COR-L47 (cell line): ENCODE measurements at places on chromosomes 2 and 18.

DNA sequence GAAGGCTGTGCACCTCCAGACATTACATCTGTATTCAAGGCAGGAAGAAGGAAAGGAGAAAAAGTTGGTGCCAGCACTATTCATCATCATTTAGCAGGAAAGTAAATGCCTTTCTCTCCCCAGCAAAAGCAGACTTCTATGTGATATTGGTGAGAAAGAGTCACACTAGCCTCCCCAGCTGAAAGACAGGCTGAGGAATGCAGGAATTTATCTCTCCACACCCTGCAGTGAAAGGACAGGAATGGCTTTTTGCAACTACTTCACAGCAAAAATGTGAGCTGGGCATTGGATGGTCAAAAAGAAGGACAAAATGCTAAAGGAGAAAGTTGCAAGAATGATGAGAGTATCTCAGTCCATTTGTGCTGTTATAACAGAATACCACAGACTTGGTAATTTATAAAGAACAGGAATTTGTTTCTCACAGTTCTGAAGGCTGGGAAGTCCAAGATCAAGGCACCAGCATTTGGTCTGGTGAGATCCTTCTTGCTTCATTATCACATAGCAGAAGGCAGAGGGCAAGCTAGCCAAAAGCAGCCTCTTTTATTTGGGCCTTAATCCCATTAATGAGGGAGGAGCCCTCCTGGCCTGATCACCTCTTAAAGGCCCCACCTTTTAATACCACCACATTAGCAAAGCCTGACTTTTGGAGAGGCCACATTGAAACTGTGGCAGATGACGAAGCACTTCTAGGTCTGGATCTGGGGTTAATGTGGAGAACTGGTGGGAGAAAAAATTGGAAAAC, 388.1 kb upstream of the SLC14A2 start:
- no peak for DNase-seq

GRCh38 chr2:189876271-189876670, 92.0 kb downstream of the PMS1 start:
- no peak for DNase-seq

DNA sequence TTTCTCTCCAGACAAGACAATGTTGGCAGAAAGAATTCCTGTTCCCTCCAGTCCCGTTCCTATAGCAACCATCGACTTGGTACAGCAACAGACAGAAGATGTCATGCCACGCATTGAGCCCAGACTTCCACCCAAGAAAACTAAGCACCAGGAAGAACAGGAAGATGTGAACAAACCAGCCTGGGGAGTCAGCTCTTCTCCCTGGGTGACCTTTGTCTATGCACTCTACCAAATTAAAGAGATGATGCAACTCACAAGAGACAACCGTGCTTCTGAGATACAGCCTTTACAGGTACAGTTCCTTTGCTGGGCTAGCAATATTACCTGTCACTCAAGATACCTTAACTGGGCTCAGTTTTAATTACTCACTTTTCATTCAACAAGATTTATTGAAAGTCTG, 37.1 kb downstream of the NEMP2 start:
- DNase-seq = no peak

GRCh38 chr2:23350041-23350791, 34.8 kb upstream of the KLHL29 start:
- no peak for DNase-seq

GRCh38 chr2:168773719-168774521, 28.5 kb upstream of the NOSTRIN start:
- peak; percentile 80 for DNase-seq

GRCh38 chr18:43265465-43265864, 11.8 kb downstream of the SYT4 start:
- DNase-seq = no peak

GRCh38 chr18:50602466-50602865, 42.6 kb downstream of the MAPK4 start:
- DNase-seq = no peak

DNA sequence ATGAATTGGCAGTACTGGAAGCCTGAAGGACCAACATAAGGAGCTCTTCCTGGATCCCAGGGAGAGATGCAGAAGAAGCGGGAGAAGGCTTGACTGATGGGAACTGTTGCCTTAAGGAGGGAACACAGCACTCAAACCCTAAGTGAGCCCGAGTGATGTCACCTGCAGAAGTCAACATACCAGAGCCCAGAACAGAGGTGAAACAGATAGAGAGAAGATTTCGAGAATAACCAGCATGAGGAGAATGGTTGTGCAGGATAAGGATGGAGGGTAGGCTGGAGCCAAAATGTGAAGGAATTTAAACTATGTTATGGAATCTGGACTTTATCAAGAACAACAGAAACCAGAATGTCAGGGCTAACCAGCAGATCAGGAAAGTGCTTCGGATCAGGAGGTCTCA, 463.1 kb upstream of the DDX18 start:
- no peak for DNase-seq

DNA sequence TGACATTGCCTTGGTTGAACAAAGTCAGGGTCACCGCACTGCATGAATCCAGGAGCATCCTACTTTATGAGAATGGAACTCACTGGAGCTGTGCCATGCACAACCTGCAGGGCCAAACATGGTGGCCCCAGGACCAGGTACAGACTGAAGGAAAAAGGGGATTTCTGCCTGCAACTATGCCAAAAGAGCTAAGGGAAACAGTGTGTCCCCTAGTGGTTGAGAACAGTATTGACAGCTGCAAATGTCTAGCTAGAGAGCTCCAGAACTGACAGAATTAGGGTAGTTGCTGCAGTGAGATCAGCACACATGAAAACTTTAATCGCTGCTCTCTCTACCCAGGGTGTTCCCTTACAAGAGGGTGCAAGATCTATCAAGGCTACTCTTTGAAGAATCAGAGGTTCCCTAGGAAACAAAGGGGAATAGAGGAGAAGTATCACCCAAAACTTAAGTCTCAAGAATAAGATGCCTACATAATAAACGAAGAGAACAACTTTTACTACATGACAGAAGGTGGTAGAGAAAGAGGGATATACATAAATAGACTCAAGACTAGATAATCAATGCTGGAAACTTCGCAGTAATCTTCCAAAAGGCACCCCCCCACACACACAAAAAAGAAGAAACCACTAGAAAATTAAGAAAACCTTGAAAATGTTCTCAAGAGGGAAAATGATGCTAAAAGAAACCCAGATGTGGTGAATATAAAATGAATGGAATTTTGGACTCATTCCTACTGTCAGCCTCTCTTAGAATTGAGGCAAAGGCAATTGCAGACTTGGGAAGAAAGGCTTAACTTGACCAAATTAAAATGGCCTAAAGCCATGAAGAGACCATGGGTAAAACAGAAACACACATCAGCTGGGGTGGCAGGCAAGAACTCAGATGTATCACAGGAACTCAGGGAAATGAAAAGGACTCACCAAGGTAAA, 43.6 kb upstream of the IHH start:
- DNase-seq = peak; percentile 22

DNA sequence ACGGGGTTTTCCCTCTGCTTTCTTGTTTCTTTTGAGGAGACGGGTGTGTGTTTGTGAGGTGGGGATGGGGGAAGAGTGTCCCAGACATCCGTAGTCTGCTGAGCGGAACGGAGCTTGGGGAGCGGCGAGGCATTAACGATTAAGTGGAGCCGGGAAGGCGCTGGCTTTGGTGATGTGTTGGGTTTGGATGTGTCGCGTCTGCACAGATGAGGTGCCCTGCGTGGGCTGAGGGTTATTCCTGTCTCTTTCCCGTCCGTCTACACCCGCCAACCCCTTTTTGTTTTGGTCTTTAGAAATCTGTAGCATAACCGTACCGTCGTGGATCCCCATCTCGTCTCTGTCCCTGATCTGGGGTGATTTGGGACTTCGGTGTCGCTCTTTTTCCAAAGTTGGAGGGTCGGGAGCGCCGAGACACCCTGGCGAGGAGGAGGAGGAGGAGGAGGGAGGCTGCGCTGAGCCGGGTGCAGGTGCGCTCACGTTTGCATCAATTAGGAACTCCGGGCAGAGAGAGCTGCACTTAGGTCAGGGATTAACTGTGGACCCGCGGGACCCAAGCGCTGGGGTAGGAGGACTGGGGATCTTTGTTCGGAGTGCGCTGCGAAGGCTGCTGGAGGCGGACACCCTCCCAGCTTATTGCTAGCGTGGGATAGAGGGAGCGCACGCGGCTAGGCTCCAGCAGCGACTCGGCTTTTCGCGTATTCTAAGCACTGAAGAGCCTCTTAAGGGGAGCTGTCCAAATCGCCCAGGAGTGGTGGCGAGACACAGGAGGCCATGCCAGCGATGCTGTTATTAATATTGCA, 720.3 kb downstream of the DPP10 start:
- DNase-seq = peak; percentile 38

DNA sequence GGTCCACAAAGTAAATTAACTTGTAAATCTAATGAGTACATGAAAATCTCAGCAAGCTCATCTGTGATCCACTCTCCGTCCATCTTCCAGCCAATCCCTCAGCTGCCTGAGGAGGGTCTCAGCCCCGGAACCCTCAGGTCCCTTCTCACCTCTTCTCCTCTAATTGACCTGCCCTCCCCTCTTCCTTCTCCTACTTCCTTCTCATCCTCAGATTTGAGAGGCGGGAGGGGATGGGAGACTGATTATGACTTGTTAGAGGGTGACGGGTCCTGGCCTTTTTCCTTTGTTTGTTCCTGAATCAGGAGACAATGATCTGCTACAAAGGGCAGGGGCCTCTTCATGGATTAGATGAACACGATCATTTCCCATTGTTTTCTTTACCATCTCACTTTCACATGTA, 80.1 kb downstream of the CYBRD1 start:
- no peak for DNase-seq

- DNase-seq = no peak
Measured at GRCh38 chr2:158006961-158007719, 94.5 kb upstream of the UPP2 start.

GRCh38 chr2:58047373-58047935, 848 bp downstream of the VRK2 start:
- no peak for DNase-seq

DNA sequence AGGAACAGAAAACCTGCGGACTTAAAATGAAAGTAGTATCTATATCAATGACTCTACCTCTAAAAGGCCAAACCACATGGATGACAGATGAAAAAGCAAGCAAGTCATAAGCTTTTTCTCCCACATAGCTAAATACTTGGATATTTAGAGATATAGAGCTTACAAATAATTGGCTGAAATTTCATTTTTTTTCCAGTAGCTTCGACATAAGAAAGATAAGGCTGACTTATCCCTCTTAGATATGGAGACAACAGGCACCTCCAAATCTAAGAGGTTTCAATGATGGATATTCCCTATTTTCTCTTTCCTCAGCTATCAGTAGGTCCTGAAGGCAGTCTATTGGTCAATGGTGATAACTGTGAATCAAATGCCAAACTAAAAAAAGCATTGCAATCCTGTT, 460.3 kb downstream of the MEIS1 start:
- no peak for DNase-seq

GRCh38 chr18:42289526-42289925, 334.5 kb downstream of the PIK3C3 start:
- DNase-seq = no peak

DNA sequence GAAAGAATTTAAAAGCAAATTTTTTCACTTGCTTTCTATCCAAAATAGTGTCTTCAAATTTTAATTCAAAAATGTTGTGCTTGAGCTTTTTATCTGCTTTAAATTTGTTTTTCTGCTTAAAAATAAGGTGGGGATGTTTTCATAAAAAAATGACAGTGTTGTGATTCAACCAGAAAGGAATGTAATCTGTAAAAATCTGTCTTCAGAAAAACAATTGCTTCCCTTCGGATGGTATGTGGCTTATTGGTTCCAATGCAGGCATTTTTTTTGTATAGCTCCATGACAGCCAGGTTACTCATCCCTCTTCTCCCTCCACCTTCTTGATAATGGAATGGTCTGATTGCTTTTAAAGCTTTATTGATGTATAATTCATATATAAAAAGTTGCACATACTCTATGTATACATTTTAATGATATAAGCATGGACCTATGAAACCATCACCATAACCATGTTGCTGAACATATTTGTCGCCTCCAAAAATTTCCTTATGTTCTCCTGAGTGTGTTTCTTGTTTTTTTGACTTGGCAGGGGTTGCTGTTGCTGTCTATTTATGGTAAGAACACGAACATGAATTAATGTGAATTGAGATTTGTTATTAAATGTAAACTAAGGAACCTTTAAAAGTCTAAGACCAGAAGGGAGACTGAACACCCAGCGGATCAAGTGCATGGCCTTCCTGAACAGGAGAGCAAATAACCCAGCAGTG, 363.7 kb upstream of the SPHKAP start:
- no peak for DNase-seq

- no peak for DNase-seq
Measured at GRCh38 chr2:109132626-109133025, 3.6 kb downstream of the SH3RF3 start.

- no peak for DNase-seq
Measured at GRCh38 chr2:201996006-201996405, 37.6 kb upstream of the FZD7 start.

DNA sequence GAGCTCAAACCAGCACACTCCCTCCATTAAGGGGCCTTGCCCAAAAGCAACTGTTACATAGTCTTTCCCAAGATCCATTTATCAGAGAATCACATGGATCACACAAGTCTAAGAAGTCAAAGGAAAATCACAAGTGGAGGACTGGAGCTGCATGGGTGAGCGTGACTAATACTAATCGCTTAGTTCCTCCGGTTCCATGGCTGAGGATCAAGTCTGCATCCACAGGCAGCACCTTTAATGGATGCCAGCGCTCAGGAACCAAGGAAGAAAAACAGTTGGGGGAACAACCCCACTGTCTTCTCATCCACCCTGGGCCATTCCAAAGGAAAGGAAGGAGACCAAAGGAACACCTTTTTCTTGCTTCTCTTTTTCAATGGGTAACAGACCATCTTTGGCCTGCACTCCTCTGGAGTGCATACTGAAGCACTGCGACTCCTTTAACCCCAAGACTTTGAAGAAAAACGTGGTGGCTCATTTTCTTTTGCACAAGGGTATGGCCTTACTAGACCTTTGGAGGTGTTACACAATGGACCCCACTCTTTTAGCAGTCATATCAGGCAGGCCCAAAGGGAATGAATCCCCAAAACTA, 9.2 kb upstream of the WDR33 start:
- DNase-seq = no peak

DNA sequence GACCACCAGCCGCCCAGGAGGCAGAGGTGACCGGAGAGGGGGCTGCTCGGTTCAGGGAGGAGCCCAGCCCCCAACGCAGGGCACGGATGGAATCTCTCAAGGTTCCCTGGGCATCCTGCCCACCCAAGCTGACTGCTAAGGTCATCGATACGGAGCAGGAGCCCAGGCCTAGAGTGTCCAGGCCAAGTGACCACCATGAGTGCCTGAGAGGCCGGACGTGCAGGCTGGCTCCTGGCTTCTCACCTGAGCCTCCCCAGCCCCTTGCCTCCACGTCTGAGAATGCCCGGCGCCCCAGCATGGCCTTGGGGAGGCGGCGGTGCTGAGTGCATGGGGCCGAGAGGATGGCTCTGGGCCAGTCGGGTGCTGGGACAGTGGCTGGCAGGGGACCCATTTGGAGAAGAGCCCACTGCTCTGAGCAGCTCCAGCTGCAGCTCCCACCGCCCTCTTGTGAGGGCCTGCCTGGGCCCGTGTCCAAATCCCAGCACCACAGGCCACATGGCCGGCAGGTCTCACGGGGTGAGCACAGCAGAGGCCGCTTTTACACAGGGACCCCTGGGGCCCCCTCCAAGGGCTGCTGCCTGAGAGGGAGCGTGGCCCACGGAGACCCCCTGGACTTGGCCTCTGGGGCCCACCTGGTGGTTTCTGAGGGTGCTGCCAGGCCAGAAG, 102.8 kb upstream of the CTDP1 start:
- DNase-seq = peak; percentile 95
